ENCODE measurements at places on chromosomes 3 and 15.

DNA sequence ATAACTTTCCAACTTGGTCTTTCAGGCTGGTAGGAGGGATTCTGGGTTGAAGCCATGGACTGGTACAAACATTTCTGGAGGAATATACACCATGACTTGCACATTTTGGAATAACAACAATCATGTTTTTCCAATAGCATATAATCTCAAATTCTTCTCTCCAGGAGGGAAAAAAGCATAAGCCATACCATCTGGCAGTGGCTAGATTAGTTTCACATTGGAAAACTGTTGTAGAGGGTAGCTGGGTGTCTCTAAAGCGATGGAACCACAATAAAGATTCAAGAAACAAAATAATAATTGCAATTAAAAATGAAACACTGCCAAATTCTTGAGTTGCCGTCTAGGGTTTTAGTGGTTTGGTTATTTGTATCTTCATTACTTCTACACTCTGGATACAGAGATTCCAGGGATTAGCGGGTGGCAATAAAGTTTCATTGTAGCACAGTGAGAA is 278.5 kb upstream of the RASGRP1 start:
- peak; percentile 79 for DNase-seq

DNA sequence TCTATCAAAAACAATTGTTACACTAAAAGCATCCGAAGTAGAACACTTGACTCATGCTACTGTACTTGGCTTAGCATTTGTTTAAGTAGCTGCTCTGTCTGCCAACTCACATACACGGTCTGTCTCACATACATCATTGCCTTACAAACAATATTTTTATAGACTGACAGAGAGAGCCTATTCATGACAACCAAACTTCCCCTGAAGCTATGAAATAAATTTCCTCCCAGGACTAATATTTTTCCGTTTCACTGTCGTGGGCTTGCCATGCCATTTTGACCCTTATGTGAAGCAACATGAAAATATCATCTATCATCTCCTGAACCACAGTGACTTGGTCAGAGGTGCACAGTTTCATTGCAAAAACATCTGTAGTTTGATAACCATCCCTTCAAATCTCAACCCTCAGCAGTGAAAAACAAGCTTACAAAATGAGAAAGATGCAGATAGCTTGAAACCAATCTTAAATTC is 66.5 kb upstream of the PYGO1 start:
- DNase-seq = no peak

DNA sequence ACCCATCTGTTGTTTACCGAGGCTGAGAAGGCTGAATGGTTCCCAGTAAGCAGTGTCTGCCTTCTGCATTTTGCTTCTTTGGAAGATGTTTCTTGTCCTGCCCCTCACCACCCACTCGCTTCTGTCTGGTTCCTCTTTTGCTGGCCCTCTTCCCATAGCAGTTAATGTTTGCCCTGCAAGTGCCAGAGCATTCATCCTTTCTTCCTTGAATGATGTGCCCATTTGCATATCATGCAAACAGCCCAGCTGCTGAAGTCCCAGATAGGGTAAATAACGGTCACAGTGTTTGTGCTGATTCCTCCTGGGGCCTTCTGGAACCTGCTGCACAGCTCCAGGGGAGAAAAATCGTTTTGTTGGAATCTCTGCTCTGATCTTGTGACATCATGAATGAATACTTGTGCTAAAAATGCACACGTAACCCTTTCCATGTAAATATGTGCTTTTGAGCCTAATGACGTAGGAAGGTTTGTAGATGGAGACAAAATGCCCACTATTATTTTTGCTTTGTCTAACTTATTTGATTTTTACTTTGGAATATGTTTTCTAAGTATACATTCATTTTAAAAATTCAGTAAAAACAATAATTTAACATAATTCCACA is 381.0 kb downstream of the SOX2 start:
- no peak for DNase-seq

GRCh38 chr3:37526511-37526910 is 335.2 kb upstream of the CTDSPL start:
- no peak for DNase-seq

DNA sequence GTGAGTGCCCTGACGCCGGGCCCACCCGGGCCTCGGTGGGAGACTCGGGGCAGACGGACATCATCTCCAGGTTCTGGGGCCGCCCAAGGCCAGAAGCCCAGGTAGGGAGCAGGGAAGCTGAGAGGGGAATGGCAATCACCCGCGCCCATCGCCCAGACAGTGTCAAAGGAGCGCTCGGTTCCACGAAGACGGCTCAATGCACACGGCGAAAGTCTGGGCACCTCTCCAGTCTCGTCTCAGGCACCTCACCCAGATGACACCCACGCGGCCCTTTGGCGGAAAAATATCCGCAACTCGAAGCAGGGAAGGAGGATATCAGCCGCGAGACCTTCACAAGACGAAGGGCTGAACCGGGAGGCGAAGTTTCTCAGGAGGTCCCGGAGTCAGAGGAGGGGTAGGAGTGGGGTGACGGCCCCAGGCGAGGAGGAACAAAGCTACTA is 916 bp downstream of the IL17RD start:
- DNase-seq = no peak

- DNase-seq = peak; percentile 98
These were observed 103.0 kb downstream of the SUCNR1 start for GRCh38 chr3:151976211-151977050.

DNA sequence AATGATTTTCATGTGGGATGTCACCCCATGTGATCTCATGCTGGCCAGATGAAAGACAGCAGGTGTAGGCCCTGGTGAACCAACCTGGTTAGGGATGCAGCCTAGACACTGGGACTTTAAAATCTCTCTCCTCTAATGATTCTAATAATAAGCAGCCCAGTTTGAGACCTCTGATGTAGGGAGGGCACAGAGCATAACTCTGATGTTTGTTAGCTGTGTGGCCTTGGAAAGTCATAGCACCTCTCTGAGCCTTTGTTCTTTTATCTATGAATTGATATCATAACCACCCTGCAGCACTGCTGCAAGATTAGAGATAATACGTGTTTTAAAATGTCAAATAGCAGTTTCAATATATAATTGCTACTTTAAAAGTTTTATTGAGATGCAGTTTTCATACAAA is 106.0 kb downstream of the RPL22L1 start:
- DNase-seq = no peak
